Esophagus mucosa (tissue), 1 donor: ENCODE measurements at places on chromosomes 4 and X.

DNA sequence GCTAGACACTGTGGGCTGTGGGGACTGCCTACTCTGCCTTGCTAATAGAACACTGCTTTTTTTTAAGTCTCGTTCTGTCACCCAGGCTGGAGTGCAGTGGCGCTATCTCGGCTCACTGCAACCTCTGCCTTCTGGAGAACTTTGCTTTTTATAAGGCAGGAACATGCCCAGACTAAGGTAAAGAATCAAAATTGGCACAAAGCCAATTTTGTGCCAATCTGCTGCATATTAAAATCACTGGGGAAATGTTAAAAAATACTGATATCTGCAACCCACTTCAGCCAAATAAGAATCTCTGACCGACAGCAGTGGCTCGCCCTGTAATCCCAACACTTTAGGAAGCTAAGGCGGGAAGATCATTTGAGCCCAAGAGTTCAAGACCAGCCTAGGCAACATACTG lies 36.5 kb upstream of the CEP135 start:
- no peak for ATAC-seq

DNA sequence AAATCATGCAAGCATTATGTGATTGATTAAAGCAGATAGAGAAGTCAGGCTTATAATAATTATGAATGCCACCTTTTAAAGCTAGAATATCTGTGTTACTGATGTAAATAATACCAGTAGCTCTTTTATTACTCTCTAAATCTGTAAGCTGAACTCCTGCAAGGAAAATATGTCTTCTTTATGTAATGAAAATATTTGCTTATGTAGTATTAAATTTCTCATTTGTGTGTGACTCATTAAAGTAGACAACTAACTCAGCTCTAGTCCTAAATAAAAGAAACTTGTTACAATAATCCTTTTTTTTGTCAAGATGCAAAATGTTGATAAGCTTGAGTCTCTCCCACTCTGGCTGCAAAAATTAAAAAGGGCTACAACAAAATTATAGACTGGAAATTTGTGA lies 137.7 kb upstream of the FAT1 start:
- no peak for ATAC-seq

DNA sequence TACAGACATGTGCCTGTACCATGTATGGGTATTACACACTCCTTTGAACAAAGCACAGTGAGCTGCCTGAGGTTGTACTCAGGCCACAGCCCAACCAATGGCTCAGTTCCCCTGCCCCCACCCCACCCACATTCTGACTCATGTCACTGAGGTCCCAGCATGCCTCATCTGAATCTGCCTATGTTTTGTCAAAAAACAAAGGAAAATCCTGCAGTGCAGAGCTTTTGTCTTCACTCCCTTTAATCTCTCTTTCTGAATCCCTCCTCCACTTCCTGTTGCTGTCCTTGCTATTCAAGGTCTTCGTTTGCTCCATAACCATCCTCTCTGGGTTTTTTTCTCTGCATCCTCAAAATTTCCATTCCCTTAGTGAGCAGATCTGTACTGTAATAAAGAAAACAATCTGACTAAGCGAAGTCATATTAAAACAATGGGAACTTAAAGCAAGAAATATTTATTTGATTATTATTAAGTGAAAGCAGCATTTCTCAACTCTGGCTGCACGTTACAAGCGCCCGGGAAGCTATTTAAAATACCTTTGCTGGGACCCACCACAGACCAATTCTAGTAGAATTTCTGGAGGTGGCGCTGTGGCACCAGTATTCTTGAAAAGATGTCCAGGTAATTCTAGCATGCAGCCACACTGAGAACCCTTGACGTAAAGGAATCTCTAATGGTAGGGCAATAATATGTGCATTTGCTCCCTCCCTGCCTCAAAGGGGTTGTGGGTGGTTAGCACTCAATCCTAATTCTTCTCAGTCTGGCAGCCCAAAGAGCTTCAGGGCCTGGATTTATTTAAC lies 8.7 kb downstream of the GUCY2F start:
- peak; percentile 93 for ATAC-seq

- ATAC-seq: no peak
These were observed 1.8 kb downstream of the CCNI start for GRCh38 chr4:77073981-77074380.

- ATAC-seq: no peak
These were observed 135.8 kb upstream of the DGKK start for GRCh38 chrX:50606300-50606950.

DNA sequence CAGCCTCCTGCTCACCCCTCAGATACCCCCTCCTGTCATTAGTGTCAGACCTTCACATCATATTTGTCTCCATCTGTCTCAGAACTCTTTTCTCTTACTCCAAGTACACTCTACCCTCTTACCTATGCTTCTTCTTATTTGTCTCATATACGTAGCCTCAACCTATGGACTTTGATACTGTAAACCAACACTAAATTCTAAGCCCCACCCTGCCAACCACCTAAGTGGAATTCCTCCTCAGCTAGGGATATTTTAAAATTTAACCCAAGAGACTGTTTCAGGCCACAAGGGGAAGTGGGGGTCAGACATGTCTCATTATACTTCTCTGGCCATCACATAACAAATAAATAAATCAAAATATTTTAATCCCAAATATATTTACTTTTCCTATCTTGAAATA lies 778.1 kb upstream of the GRID2 start:
- ATAC-seq: no peak

DNA sequence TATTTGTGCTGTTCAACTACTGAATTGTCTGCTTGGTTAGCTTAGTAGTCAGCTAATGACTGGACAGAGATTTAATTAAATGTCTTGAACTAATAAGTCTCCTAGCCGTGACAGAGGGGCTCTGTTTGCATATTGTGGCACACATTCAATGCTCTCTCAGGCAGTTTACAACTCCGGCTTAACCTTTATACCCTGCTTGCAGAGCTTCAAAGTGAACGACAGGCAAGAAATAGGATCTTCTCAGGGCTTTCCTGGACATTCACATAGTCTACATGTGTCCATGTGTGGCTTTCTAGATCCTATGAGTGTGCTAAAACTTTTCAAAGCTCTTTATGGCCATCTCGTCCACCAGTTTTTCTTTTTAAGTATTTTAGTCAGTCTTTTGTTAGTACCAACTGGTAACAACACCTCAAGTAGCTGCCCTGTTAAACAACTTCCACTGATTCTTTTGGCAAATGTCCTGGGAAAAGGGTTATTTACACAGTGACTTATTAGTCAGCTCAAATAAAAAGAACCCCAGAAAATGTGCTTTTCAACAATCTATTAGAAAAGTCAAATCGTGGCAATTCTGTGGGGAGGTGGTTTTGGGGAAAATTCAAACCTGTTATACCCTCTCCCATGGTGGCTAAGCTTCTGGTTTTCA lies 28.6 kb downstream of the OR13H1 start:
- no peak for ATAC-seq

GRCh38 chrX:140360284-140360683 lies 144.6 kb downstream of the SOX3 start:
- no peak for ATAC-seq
